Cardiac fibroblast (primary cell): ENCODE measurements at places on chromosomes 5 and 9.

DNA sequence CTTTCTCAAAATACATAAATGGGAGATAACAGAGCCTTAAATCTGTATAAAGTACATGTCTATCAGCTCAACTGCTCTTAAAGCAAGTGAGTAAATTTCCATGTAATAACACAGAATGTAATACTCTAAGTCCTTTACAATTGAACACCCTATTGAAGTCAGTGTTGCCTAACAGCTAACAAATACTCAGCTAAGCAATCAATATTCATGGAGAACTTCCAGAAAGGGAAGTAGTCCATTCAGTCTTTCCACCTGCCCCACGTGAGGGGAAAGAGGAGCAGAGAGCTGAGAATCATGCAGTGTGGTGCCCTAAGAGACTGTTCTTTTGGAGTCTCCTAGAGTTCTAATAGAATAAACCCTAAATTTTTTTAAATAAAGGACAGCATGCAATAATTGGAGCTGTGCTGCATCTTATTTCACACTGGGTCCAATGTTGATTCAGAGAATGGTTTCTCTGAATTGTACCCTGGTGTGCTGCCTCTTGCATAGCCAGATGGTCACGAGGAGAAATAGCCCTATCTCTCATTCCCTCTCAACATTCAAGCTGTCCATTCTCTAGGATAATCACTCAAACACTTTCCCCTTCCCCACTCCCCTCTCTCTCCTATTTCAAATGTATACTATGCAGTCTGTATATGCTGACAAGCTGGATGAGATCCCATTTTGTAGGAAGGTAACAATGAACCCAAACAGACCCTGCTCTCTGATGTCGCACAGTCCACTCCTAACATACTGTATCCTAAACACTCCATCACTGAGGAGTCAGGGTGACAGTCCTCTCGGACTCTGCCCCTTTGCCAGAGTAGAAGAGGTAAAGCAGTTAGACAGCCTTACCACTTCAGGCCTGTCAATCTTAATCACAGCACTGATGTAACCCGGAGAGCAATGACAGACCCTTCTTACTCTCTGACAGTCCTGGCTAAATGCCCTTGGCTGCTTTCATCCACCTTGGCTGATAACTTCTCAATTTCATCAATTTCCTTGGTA lies 134.8 kb downstream of the EPB41L4A start:
- DNase-seq: no peak

DNA sequence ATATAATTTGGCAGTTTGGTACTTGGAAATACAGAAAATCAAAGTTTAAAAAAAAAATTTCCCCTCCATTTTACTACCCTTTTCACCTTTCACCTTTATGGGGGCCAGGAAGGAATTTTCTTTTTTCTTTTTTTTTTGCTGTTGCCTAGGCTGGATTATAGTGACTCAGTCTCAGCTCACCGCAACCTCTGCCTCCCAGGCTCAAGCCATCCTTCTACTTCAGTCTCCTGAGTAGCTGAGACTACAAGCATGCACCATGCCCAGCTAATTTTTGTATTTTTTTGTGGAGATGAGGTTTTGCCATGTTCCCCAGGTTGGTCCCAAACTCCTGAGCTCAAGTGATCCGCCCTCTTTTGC lies 9.1 kb downstream of the CHMP5 start:
- no peak for DNase-seq

DNA sequence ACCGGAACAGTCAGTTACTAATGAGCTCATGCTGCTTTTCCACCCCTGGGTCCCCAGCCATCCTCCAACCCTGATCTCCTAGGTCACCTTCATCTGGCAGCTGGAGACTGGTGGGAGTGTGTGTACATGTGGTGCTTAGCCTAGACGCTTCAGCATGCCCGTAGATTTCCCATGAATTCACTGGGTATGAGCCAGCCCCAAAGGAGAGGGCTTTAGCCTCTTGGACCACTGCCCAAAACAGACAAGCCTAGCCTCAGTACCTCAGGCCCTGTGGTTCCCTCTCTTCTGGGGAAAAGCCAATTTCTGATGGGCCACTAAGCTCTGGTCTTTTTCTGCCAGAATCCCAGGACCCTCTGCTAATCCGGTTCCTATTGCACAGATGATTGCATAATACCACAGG lies 48.0 kb upstream of the ASTN2 start:
- DNase-seq: no peak

DNA sequence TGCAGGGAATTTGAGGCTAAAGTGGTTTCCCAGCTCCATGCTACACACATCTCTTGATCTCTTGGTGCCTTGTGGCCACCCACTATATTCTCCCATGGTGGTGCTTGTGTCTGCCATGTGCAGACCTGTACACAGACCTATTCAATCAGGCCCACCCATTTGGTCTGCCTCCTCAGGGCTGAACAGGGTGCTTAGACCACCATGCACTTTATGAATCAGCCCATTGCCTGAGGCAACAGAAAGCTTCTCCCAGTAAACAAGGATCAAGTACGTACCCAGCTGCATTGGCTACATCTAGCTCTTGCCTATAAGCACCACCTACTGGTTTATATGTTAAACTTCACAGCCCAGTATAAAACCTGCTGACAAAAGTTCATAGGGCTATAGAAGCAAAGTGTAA lies 664.3 kb upstream of the EDIL3 start:
- peak; percentile 66 for DNase-seq

GRCh38 chr5:19927919-19928318 lies 60.1 kb downstream of the CDH18 start:
- no peak for DNase-seq

DNA sequence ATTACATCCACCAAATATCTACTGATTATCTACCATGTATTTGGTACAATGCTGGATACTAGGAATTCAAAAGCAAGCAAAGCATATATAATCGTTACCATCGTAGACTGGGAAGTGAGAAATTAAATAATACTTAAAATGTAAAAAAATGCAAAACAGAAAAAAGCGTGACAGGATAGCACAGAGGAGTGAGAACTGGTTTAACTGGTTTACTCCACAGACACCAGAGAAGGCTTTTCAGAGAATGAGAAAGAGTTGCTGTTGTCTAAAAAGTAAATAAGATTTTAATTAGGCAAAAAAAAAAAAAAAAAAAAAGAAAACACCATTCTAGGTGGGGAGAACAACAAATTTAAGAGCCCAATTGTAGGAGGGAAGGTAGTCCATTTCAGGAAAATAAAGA lies 657.9 kb upstream of the ST8SIA4 start:
- DNase-seq: no peak
